ENCODE measurements at places on chromosomes 3 and 15.

- no peak for DNase-seq
These were observed 243.3 kb downstream of the ZNF621 start for GRCh38 chr3:40768046-40768445.

DNA sequence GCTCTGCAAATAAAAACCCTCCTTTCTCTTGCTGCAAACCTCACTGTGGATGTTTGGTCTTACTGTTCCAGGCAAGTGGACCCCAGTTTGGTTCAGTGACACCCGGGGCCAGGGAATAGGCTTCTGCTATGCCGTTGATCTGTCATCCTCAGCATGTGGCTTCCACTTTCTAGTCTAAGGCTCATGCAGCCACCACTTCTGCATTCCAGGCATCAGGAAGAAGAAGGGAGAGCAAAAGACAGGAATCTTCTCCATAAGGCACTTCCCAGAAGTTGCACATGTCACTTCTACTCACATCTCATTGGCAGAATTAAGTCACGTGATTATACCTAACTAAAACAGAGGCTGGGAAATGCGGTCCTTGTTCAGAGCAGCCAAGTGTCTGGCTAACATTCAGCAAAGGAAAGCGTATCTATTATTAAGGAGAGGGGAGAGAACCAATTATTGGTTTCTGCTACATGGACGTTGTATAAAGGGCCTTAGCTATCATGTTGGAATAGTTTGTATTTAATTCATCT is 173.6 kb upstream of the PFN2 start:
- DNase-seq: no peak

DNA sequence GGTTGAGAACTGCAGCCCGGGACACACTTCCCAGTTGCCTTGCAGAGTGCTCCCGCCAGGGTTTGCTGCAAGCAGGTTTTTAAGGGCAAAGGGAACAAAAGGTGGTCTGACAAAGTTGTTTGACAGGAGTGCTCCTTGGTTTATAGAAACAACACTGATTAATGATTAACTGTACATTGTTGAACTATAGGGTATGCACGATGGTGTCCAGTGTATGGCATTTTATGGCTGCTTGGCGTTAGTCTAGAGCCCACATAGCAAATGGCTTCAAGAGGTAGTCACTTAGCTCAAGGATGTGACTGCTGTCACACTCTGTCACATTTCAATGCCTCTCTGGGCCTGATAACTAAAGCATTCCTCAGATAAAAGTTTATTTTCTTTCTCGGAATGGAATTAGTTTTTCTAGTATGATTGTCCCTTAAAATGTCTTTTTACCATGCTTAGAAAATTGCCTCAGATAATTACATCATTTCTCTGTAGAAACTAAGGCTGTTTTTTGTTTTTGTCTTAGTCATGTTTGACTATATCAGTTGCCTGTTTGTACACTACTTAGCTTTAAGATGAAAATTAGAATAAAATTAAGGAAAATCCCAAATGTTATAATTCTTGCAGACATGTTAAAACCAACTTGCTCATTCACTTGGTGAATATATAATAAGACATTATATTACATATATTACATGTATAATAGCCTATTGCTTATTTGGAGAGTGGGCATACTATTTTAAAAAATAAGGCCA is 61.3 kb upstream of the GATM start:
- DNase-seq: no peak

DNA sequence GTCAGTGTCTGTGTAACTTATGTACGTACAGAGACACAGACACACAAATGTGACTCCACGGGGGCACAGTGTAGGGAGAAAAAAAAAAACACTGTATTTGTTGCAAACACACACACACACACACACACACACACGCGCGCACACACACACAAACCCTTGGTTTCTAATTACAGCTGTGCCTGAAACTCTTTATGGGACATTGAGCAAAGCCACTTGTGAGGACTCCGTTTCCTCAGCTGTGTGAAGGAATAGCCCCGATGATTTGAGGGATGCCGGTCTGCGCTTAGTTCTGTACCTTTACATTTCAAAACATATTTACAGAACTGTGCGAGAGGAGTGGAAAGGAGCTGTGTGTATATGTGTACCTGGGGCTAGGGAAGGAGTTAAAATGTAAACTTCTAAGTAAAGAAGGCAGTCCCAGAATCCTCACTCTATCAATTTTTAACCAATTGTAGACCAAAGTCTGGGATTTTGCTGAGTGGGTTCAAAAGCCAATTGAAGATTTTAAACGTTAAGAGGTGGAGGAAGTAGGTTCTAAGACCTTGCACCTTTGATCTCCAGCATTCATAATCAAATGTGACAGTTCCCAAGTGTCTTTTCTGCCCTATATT is 5.3 kb upstream of the BCL6 start:
- DNase-seq: no peak

- no peak for DNase-seq
These were observed 348.8 kb upstream of the BCHE start for GRCh38 chr3:166186003-166186402.
